ENCODE measurements at places on chromosomes 4 and X. TPM values are rescaled to one million over a fixed set of nuclear protein-coding genes. Genes with fewer than 3 reads are reported as not detected.

- peak; percentile 84 for DNase-seq
Observed at GRCh38 chrX:123859409-123859845, 426 bp upstream of the XIAP start.

MXRA5 gene
- total RNA-seq, result 2.5 TPM

TREX2 gene
- 1.7 TPM for total RNA-seq

DNA sequence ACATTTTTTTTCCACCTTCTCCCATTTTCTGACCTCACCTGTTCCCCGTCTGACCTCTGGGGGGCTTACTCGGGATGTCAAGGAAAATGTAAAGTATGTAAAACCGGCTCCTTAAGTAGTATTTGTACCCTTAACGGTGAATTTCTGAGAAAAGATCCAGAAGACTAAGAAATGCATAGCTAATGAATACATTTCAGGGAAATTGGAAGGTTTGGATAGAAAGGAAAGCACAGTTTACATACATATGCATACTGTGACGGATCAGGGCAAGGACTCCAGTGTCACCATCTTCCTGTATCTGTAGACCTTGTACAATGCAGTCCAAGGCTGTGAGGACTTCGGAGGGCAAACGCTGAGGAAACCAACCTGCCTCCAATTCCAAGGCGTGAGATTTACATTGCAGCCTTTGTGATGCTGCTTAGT, 2185.9 kb upstream of the TENM3 start:
- DNase-seq, result no peak
